Spleen (tissue), 13 donors: ENCODE measurements at places on chromosomes 12 and 14. TPM values are rescaled to one million over a fixed set of nuclear protein-coding genes. Genes with fewer than 3 reads are reported as not detected.

GRCh38 chr12:7837366-7837765 is 35.3 kb downstream of the SLC2A14 start:
- no peaks in the 10 kb centered on the region for H3K27me3 ChIP-seq
- H3K27ac ChIP-seq = no peak overlapping the region
- H3K4me1 ChIP-seq = no peaks in the 10 kb centered on the region
- H3K4me3 ChIP-seq = peak overlapping the region; percentile 7

DNA sequence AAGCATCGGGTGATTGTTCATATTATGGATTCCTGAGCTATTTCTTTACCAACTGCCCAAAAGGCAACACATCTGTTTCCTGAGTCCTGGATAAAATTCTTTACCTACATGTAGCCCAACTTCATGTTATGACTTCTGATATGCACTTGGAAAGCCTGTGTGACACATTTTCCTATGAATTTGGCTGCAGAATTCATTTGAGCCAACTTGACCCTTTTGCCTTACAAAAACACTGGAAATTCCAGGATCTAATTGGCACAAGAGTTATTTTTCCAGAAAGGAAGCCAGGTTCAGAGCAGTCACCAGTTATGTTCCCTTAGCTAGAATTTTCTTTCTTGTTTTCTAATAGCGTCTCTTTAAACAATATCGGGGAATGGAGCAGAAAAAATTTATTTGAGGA is 202.5 kb upstream of the LRIG3 start:
- H3K27me3 ChIP-seq = no peaks in the 10 kb centered on the region
- H3K4me1 ChIP-seq = no peaks in the 10 kb centered on the region
- no peaks in the 10 kb centered on the region for H3K36me3 ChIP-seq
- no peak for DNase-seq

DNA sequence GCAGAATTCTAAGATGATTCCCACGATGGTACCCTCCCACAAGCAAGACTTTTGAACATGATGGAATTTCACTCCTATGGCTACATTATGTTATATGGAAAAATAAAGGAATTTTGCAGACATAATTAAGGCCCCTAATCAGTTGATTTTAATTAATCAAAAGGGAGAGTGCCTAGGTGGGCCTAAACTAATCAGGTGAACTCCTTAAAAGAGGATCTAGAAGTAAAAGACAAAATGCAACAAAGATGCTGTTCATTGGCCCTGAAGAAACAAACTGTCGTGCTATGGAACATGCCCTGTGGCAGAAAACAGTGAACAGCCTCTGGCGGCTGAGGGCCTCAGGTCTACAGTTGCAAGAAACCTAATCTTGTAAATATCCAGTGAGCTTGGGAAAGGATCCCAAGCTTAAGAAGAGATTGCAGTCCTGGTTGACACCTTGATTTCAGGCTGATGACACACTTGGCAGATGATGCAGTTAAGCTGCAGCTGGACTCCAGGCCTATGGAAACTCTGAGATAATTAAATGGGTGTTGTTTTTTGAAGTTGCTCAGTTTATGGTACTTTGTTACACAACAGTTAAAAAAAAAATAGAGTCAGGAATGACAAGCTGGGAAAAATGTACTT is 13.8 kb downstream of the TMCC3 start:
- H3K27ac ChIP-seq = no peak overlapping the region
- H3K4me3 ChIP-seq = no peak overlapping the region
- H3K27me3 ChIP-seq = no peaks in the 10 kb centered on the region
- DNase-seq = no peak
- H3K36me3 ChIP-seq = no peaks in the 10 kb centered on the region
- H3K4me1 ChIP-seq = peaks cover 36% of the 10 kb centered on the region

- no peaks in the 10 kb centered on the region for H3K27me3 ChIP-seq
- H3K36me3 ChIP-seq = no peaks in the 10 kb centered on the region
- no peaks in the 10 kb centered on the region for H3K4me1 ChIP-seq
- no peak for DNase-seq
Observed at GRCh38 chr14:24565766-24566165, 10.3 kb downstream of the CTSG start.

GRCh38 chr12:19483727-19484126 is 44.4 kb downstream of the AEBP2 start:
- peaks cover 11% of the 10 kb centered on the region for H3K36me3 ChIP-seq
- no peak overlapping the region for H3K4me3 ChIP-seq
- H3K27me3 ChIP-seq = no peaks in the 10 kb centered on the region
- no peak overlapping the region for H3K27ac ChIP-seq
- peaks cover 41% of the 10 kb centered on the region for H3K4me1 ChIP-seq
- DNase-seq = no peak

CD27 gene
- total RNA-seq = 97.2 TPM

LEMD3 gene
- 41.2 TPM for total RNA-seq

SOX5 gene
- total RNA-seq = 9.8 TPM

FAM161B gene
- total RNA-seq = 3.1 TPM

CDKN3 gene
- 13.8 TPM for total RNA-seq
